SK-MEL-5 (cell line): ENCODE measurements at places on chromosomes 6 and 20. TPM values are rescaled to one million over a fixed set of nuclear protein-coding genes. Genes with fewer than 3 reads are reported as not detected.

GRCh38 chr6:109006818-109007217 is 87.8 kb downstream of the SESN1 start:
- no peak for DNase-seq

DNA sequence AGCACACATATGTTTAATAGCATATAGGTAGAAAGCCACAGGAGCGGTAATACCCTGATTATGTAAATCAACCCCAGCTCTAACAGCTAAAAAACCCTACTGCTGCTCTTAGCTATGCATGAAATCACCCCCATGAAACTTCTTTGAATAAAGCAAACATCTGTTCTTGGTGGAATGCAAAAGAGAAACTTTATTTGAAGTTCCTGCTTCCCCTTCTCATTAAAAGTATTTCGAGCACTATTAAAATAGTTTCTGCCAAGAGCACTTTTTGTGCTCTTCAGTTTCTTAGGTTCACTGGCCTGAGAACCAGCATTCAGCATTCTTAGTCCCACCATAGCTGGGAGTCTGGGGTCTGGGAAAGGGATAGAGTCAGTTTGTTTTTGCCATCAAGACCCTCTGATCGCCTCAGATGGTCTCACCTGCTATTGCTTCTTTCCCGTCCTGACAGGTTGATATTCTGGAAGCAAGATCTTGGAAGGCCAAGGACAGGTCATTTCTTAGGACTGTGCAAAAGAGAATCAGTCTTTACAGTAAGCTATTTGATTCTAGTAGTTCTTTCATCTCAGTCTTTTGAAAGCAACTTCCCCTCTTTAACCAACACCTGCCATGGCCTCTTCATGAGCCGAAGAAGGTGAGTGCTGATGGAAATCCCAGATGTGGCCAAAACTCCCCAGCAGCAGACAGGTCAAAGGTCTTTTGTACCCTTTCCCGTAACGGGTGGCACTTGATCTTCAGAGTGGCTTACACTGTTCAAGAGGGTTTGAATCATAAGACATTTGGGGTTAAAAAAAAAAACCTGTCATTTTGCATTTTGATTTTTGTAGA is 76.5 kb upstream of the TMEM170B start:
- DNase-seq = no peak

DNA sequence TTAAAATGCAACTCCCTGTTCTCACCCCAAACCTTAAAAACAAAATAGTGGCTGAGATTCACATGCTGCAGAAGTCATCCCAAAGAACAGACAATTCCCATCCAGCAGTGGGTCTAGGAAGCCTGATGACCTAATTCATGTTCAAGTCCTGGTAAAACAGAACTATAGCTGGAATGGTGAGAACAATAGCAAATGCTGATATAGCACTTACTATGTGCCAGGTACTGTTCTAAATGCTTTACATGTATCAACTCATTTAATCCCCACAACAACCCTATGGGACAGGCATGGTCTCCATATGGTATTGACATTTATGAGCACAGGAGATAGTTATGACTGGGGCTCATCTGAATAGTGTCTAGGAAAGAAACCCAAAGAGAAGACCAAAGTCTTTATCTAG is 5.6 kb downstream of the DDO start:
- no peak for DNase-seq

DNA sequence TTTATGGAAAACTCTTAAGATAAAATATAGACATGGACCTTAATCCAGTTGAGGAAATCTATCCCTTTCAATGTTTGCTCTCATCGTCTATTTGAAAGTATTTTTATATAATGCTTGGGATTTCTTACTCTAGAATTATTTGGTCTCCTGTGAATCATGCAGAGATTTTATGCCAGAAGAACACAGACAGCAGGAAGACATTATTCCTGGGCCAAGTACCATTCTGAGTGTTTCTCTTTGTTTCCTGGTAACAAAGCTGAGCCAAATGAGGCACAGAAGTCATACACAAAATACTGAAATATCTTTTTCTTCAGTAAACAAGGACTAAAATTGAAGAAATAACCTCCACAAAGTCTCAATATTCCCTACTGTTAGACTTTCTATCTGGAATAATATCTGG is 538.2 kb upstream of the EYS start:
- no peak for DNase-seq

- DNase-seq = peak; percentile 51
Observed at GRCh38 chr6:142302421-142303175, 791 bp downstream of the ADGRG6 start.

- DNase-seq = peak; percentile 70
Observed at GRCh38 chr6:44237021-44237812, 9.7 kb upstream of the HSP90AB1 start.

Gene ASIP
- total RNA-seq = 0.55 TPM in 1 of 2 replicates, not detected in the other

Gene CGA
- 0.55 TPM in 1 of 2 replicates, not detected in the other for total RNA-seq

Gene SLC22A16
- total RNA-seq = not detected in 2 replicates

Gene SOX12
- total RNA-seq = 3.1 and 3.9 TPM in 2 replicates
